ENCODE measurements at places on chromosomes 5 and 9. TPM values are rescaled to one million over a fixed set of nuclear protein-coding genes. Genes with fewer than 3 reads are reported as not detected.

NR5A1 gene
- total RNA-seq, result 0.13 TPM

TPPP gene
- total RNA-seq, result 0.17 TPM

COX7C gene
- total RNA-seq, result 489 TPM

ACER2 gene
- 4.3 TPM for total RNA-seq

GABRA1 gene
- not detected for total RNA-seq
